Stimulated activated CD8-positive, alpha-beta memory T cell treated with anti-CD3 and anti-CD28 coated beads, Interleukin-15, amount 100 ng/mL, for 48 hours (primary cell): ENCODE measurements at places on chromosomes 11 and 22.

DNA sequence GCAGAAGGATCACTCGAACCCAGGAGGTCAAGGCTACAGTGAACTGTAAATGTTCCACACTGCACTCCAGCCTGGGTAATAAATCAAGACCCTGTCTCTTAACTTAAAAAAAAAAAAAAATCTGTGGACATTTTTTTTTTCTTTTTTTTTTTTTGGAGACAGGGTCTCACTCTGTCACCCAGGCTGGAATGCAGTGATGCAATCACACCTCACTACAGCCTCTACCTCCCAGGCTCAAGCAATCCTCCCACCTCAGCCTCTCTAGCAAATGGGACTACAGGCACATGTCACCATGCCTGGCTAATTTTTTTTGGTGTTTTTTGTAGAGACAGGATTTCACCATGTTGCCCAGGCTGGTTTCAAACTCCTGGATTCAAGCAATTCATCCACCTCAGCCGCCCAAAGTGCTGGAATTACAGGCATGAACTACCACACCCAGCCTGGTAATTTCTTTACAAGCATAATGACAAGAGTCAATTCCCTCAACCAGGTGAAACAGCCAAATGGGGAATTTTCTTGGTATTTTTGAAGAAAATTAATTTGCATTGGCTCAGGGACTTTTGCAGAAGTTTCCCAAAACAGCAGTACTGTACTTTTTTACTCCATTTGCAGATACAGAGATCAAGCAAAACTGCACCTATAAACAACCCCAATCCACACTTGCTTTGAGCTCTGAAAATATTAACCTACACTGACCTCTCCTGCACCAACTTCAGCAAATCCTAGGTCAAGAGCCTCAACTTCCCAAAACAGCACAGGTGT lies 44.0 kb downstream of the MRTFA start:
- DNase-seq = no peak

DNA sequence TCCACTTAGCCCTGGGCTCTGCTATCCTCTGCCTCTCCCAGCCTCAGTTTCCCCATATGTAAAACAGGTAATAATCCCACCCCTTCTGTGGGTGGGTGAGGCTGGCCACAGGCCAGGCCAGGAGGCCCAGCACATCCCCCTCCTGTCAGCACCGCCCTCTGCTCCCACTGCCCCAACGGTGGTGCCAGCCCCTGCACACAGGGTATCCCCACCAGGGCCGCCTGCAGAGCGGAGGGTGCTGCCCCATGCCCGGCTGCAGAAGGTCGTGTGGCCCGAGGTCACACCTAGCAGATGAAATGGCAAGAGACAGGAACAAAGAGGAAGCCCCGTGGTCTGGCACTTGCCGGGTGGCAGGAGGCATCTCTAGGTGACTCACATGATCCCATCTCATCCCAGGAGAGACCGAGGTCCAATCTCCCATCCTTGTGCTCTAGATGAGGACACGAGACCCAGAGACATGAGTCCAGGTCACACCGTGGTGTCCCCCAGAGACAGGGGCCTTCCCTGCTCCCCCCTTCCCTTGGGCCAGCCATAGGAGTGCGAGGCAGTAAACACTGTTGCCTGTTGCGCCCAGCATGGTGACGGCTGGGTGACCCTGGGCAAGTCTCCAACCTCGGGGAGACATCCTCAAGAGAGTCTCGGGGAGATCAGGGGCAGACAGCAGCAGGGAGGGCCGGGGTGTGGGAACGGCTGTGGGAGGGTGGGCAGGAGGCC lies 27.2 kb upstream of the PPARA start:
- DNase-seq = no peak

DNA sequence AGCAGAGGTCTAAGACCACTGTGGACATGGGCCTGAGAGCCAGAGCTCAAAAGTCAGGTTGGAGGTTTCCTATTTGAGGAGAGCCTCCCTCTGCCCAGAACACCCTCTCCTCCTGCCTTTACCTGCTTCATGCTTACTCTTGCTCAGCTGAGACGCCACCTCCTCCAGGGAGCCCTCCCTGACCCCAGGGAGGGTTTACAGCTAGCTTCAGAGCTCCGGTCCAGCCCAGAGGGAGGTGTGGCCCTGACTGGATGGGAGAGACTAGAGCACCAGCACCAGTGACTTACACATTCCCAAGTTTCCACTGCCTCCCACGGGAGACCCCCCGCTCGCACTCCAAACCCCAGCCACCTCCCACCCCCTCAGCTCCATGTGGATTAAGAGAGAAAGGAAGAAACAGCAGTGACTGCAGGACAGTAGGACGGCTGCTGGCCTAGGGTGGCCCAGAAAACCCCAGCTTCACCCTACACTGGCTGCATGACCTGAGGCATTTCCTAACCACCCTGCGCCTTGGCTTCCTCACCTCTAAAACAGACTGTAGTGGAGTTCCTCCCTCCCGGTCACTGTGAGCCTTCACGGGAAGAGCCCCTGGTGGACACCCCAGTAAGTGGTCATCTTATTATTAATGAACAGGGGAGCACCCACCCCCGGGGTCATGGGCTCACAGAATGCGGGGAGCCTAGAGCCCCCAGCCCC lies 24.5 kb upstream of the PDGFB start:
- DNase-seq = no peak

DNA sequence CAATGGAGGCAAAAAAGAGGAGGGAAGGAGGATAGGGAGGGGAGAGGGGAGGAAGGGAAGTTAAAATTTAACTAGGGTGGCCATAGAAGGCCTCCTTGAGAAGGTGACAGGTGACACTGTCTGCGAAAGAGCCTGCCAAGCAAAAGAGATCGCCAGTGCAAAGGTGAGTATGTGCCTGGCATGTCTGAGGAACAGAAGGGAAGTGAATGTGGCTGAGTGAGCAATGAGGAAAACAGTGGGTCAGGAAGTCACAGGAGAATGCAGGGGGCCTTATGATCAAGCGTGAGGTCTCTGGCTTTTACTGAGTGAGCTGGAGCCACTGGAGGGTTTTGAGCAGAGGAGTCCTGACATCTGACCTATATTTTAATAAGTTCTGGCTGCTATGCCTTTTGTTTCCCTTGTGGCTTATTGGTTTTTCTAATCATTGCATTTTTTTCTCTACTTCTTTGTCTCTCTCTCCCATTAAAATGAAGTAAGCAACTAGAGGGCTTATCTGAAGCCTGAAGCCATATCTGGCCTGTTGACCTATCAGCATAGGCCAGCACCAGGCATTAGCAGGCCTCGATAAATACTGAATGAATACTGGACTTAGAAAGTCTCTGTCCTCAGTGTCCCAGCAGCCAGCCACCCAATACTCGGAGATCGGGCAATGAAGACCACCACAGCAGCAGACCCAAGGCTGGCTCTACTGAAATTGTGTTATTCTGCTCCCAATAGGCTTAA lies 5.6 kb downstream of the AP1B1 start:
- DNase-seq = no peak

GRCh38 chr11:133978794-133979193 lies 22.0 kb upstream of the IGSF9B start:
- DNase-seq = no peak

DNA sequence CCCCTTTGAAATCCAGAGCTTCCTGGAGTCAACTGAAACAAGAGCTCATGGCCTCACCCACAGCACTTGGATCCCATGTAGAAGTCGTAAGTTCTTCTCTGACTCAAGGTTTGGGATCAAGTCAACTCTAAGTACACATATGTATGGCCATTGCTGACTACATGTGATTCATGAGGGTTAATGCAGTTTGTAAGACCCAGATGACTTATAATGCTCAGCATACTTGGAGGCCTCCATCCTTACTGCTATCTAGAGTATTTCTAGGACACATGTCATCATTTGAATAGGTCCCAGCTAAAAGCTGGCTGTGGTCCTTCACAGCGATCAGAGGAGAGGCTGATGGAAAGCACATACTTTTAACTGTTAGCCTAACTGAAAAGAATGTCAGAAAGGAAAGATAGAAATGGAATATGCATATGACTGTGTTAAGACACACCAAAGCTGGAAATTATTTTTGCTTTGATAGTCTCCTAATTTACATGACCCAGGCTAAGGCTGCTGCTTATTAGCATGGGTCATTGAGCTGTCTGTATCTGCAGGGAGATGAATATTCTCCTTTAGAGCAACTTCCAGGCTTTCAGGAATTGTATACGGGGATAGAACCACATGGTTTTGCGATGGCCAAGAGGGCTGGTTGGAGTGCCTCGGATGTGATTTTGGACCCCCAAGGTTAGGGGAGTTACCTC lies 76.3 kb downstream of the NTM start:
- no peak for DNase-seq

GRCh38 chr11:47415949-47416472 lies 7.6 kb downstream of the SLC39A13 start:
- DNase-seq = no peak

GRCh38 chr22:33962409-33962808 lies 42.1 kb upstream of the LARGE1 start:
- DNase-seq = no peak

- DNase-seq = no peak
These were observed 16.0 kb downstream of the TXN2 start for GRCh38 chr22:36465232-36466021.

GRCh38 chr11:79956061-79956460 lies 515.2 kb upstream of the TENM4 start:
- DNase-seq = no peak
